ENCODE measurements at places on chromosomes 12 and 14. TPM values are rescaled to one million over a fixed set of nuclear protein-coding genes. Genes with fewer than 3 reads are reported as not detected.

E2F7 gene
- total RNA-seq, result 20.0 TPM

PAPLN gene
- 0.54 TPM for total RNA-seq

DPY19L2 gene
- 0.61 TPM for total RNA-seq

DNA sequence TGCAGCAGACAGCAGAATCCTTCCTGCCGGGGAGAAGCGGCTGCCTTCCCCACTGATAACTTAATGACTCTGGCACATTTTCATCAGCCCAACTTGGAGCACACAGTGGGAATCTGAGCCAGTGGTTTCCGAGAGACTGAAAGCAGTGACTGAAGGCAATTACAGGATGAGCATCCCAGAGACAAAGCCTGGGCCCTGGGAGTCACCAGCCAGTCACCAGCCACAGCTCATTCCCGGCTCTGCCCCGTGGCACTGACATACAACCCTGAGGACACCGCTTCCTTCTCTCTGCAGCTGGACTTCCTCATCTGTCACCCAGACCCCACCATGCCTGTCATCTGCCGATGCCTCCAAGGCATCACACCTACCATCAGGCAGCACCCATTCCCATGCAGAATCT is 192.3 kb downstream of the DPF3 start:
- H3K27ac ChIP-seq, result no peak overlapping the region
- H3K4me1 ChIP-seq, result peaks cover 23% of the 10 kb centered on the region
- H3K36me3 ChIP-seq, result peaks cover 8% of the 10 kb centered on the region

- H3K27ac ChIP-seq, result peak overlapping the region; percentile 58
- DNase-seq, result peak; percentile 89
- H3K4me3 ChIP-seq, result peak overlapping the region; percentile 92
- peaks cover 39% of the 10 kb centered on the region for H3K27me3 ChIP-seq
Observed at GRCh38 chr12:70366581-70367257, 629 bp downstream of the KCNMB4 start.

DNA sequence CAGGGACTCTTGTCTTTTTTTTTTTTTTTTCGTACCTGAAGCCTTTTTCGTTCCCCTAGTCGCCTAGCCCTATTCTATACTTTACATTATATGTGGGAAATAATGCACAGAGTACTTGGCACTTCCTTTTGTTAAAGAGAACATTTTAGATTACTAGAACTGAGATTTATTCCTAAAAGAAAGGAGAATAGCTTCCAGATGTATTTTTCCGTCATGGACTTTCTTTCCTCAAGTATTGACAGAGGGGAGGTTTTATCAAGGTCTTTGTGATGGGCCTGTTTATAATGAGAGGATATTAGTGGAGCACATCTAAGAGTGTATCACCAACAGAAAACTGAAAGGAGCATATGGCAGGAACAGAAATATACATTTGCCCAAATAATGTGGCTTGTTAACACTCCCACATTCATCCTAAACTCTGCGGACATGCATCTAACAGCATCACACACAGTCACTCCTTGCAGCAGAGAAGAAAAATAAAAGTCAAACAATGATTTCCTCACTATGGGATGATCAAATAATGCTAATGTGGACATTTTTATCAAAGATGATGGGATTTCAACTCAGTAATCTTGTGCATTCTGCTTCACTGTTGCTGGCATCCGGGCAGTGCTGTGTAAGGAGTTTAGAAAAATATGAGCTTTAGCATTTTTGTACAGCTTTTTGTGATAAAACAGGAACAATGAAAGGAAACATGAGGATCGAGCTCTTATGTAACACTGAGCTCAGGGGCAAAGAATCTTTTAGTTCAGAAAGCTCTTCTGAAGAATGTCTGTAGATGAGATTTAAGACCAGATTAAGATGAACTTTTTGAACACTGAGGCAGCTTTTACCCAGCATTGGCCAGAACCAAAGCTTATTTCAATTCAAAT is 183.1 kb downstream of the EGLN3 start:
- H3K27ac ChIP-seq, result no peak overlapping the region
- no peaks in the 10 kb centered on the region for H3K4me1 ChIP-seq
- no peak for DNase-seq
- H3K36me3 ChIP-seq, result no peaks in the 10 kb centered on the region

DNA sequence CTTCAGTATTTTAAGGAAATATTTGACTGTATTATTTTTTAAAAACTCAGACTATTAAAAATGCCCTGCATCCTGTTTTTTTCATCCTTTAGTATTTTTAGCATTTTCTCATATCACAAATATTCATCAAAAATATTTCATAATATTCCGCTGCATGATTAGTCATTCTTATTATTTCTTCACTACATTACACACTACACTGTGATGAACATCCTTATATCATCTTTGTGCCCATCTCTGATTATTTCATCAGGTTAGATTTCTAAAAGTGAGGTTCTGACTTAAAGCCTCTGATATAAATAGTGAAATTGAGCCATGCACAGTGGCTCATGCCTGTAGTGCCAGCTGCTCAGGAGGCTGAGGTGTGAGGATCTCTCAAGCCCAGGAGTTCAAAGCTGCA is 8.1 kb downstream of the COCH start:
- peaks cover 2% of the 10 kb centered on the region for H3K4me1 ChIP-seq
- H3K27ac ChIP-seq, result no peak overlapping the region
- no peaks in the 10 kb centered on the region for H3K36me3 ChIP-seq
- DNase-seq, result no peak
- peaks cover 15% of the 10 kb centered on the region for H3K27me3 ChIP-seq

DNA sequence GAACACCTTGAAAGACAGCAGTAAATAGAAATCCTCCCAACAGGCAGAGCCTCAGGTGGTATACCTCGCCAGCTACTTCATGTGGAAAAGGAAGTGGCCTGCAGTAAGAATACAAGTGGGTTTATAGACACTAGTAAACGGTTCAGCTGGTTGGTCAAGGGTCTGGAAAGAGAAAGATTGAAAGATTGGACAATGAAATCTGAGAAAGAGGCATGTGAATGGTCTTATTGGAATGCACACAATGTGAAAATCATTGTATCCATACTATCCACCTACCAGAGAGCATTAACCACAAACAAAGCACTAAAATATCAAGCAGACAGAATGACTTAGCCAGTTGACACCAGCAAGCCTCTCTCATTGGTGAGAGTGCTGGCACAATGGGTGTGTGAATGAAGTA is 98.2 kb downstream of the SSPN start:
- no peak overlapping the region for H3K4me3 ChIP-seq
- no peaks in the 10 kb centered on the region for H3K36me3 ChIP-seq
- no peak overlapping the region for H3K27ac ChIP-seq
- H3K4me1 ChIP-seq, result peaks cover under 1% of the 10 kb centered on the region

DNA sequence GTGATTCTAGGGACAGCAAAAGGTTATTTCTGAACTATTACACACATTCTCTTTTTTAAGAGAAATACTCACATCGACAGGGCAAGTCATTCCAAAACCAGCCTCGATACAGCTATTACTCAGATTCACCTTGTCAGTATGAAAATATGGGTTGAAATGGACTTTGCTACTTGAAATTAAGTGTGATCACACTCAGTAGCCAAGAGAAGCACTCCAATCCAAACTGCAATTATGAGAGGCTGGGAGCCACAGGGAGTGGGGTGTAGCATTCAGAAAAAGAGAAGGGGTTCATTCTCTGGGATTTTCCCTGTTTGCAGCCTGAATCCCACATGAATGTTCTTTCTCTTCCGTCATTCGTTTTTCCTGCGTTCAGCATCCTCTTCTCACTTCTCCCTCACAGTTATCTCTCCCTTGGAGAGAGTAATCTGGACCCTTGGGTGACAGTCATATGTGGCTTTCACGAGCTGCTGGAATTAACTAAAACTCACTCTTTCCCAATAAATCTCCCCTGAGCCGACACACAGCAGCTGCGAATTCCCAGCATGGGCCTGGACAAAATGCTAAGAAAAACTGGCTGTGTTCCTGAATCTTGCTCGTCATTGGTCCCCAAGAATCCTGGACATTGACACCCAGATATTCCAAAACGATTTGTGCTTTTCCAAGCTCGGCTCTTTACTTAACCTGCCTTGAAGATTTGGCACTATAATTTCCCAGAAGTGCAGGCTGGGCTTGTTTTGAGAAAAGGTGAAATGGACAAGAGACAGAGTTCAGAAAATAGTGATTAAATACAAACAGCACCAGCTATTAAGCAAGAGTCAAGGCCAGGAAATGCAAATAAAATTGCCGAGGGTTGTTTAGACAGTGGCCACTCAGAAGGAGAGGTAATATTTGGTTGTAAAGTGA is 199.5 kb upstream of the PLEKHG7 start:
- DNase-seq, result peak; percentile 69
- H3K4me3 ChIP-seq, result peak overlapping the region; percentile 32
- peaks cover 42% of the 10 kb centered on the region for H3K4me1 ChIP-seq
- no peaks in the 10 kb centered on the region for H3K27me3 ChIP-seq
- peaks cover 4% of the 10 kb centered on the region for H3K36me3 ChIP-seq

- peaks cover 65% of the 10 kb centered on the region for H3K36me3 ChIP-seq
- no peak for DNase-seq
- H3K4me1 ChIP-seq, result peaks cover 25% of the 10 kb centered on the region
- no peaks in the 10 kb centered on the region for H3K27me3 ChIP-seq
Observed at GRCh38 chr12:128797119-128798118, 26.3 kb downstream of the SLC15A4 start.
